ENCODE measurements at places on chromosomes 1 and 21. TPM values are rescaled to one million over a fixed set of nuclear protein-coding genes. Genes with fewer than 3 reads are reported as not detected.

Gene RNASEL
- total RNA-seq = 9.8 TPM

Gene DPT
- 45.4 TPM for total RNA-seq

Gene RAP1GAP
- total RNA-seq = 5.1 TPM

Gene KLF17
- total RNA-seq = not detected

Gene ZMYND12
- 0.42 TPM for total RNA-seq

Gene HCN3
- 1.7 TPM for total RNA-seq

Gene LCE3E
- not detected for total RNA-seq

Gene WNT3A
- not detected for total RNA-seq

Gene LGR6
- not detected for total RNA-seq

Gene LCE3D
- not detected for total RNA-seq

Gene PADI4
- not detected for total RNA-seq

Gene RIPPLY3
- not detected for total RNA-seq

Gene ZSWIM5
- 2.1 TPM for total RNA-seq

Gene SPRR2G
- total RNA-seq = not detected

Gene KRTAP13-2
- not detected for total RNA-seq

Gene WNT9A
- 5.1 TPM for total RNA-seq

- DNase-seq = peak; percentile 99
These were observed 6.2 kb upstream of the ANKRD35 start for GRCh38 chr1:145891587-145892485.

DNA sequence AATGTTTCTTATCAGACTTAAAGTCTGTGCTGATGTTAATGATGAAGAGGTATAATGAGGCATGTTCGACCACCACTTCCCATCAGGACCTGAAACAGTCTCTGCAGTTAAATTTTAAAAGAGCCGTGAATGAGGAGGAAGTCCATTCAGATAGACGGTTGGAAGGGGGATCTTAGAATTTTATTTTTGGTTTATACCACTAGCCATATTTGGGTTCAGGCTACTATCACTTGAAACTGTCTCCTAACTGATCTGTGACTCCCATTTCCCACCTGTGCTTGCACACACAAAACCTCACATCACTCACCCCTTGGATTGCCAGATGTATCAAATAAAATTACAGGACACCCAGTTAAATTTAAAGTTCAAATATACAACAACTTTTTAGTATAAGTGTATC is 9.9 kb upstream of the ANKRD13C start:
- DNase-seq = no peak

DNA sequence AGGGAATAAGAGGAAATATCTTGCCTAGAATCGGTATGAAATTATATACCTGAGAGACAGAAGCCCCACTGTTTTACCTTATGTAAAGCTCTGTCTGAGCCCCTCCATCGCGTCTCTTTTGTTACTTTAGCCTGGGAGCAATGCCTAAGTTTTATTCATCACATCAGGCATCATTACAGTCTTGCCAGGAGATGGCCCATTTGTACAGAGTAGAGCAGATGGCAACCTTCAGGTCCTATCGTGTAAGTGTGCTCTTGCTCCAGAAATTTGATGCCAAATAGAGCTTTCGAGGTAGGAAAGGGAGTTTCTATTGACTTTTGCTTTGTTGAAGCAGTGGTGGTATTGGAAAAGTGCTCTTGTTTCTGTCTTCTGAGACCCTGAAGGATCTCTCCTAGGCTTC is 24.9 kb downstream of the CFAP126 start:
- no peak for DNase-seq

DNA sequence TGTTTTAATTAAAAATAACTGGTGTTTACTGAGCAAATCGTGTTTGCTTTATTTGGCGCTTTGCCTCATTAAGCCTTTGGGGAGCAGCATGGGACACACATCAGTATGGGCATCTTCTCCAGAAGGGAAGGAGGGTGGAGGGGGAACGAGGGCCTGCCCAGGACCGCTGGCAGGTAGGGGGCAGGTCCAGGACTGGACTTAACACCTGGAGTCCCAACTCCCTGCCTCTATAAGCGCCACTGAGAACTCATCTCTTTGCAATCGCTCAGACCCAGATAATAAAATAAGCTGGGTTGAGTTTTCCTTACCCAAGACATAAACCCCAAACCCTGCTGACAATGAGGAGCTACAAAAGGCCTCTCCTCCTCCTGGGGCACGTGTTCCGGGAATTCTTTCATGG is 15.1 kb downstream of the ABCG1 start:
- no peak for DNase-seq

DNA sequence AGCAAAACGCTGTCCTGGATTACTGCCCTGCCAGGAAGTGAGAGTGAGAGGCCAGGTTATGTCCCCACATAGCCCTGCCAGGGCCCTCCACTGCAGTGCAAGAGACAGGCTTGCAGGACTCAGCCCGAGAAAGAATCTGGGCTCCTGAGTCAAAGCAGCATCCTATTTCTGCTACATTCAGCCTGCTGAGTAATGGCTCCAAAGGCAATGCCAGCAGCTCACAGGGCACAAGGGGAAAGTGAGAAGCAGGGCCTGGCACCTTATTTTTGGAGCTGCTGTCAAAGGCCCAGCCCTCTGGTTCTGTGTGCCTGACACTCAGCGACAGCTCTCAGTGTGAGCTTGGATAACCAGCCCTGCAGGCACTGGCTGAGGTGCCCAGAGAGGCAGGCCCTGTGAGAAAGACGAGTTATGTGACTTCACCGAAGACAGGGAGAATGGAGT is 83.9 kb downstream of the DTL start:
- DNase-seq = no peak

DNA sequence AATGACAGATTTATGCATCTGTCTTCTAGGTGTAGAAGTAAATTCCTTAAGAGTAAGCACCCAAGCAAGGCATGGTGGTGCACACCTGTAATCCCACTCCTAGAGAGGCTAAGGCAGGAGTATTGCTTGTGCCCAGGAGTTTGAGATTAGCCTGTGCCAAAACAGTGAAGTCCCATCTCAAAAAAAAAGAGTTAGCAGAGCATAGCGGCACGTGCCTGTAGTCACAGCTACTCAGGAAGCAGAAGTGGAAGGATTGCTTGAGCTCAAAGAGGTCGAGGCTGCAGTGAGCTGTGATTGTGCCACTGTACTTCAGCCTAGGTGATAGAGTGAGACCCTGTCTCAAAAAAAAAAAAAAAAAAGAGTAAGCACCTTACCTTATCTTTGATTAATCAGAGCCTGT is 15.1 kb upstream of the TIPRL start:
- no peak for DNase-seq

- no peak for DNase-seq
These were observed 43.5 kb downstream of the GBP6 start for GRCh38 chr1:89407360-89407759.

GRCh38 chr1:29113413-29114117 is 10.1 kb downstream of the TMEM200B start:
- DNase-seq = no peak

DNA sequence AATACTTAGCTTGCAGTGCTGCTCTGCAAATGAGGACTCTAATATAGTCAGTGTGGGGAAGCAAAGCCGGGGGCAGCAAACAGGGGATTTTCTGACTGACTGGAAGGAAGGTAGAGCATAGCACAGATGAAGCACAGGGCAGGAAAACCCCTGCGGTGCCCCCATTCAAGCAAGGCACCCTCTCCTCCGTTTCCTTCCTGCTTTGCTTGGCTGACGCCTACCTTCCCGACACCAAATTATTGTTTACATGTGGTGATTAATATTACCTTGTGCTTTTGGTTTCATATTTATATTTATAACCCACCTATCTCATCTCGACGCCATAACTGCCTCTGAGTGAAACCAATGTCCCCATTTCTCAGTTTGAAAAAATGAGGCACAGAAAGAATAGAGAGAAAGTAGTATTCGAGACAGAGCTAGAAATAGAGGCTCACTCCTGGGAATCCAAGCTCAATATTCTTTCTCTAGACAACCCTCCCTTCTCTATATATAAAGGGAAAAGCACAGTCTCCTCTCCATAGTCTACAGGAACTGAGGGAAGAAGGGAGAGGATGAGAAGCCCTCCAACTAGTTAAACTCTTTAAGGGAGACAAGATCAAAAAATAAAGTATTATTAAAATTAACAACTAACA is 41.3 kb downstream of the PIK3C2B start:
- DNase-seq = no peak

DNA sequence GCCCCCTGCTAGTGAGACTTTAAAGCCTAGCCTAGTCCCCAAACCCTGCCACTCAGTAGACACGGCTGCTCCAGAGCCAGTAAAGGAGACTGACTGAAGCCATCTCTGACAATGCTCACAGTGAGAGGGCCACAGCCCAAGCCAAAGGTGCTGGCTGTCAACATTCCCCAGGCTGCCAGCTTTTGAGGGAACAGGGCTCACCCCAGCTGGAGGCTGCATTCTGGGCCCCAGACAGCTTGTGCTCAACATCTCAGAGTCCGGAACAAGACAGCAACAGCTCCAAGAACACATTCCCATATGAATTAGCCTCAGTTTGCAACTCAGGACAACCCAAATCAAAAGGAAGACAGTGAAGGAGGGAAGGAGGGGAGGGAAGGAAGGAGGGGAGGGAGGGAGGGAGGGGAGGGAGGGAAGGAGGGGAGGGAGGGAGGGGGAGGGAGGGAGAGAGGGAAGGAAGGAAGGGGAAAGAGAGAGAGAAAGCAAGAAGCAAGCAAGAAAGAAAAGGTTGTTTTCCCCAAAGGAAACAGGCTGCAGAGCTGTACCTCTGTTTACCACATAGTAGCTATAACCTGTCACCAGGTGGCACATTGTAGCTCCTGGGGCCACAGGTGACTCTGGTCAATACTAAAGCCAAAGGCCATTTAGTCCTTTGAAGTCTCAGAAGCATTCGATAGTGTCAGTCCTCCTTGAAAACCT is 5.4 kb downstream of the ARTN start:
- no peak for DNase-seq

DNA sequence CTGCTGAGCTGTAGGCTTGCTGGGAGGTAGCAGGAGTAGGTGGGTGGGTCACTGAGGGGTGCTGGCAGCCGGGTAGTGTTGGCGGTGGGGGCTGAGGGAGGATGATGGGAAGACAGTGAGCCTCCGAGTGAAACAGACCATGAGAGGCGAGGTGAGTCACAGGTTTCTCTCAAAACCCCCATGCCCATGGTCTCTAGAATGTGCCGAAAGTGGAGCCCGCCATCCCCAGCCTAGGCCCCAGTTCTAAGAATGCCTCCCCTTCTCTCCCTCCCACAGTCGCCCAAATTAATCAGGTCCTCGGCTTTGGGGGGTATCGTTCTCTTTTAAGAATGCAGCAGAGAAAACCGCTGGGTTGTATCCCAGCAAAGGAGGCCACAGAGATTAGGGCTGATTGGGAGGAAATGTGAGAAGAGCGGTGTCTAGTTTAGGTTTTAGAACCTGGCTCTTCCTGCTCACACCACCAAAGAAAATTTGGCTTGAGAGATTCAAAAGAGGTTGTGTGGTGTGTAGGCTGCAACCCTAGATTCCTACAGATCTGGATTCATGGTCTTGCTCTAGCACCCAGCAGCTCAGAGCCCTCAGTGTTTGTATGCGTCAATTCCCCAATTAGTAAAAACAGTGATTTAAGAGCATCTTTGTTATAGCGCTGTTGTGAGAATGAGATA is 27.7 kb upstream of the IL19 start:
- DNase-seq = no peak

DNA sequence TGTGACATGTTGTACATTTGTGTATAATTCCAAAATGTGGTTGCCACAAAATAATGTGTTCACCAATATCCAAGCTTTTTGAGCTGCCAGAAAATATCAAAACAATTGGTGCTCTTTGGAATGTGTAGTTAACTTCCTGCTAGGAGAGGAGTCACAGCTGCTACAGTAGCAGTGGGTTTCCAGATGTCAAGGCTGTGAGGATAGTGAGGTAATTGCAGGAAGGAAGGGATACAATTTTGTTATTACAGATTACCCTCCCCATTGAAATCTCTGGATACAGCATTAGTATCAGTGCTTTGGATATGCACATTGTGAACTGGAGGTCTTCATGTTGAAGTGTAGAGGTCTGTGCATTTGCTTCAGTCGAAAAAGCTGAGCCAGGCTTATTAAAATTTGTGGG is 253.2 kb downstream of the PTPRC start:
- DNase-seq = no peak

DNA sequence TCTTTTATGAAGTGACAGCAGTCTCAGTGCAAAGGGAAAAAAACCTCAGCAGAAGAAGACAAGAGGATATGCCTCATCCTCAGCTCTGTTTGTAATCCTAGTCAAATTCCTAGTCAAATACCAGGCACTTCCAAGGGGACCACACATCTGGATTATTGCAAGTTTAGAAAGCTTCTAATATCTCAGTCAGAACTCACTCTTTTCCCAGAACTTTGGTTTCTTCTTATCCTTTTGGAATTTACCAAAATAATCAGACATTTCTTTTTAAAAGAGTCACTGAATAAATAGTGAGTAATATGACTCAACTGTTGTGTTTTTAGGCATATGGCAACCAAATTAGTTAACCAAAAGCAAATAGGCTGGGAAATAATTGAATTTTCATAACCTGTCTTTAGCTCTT is 47.8 kb downstream of the PRRX1 start:
- no peak for DNase-seq

DNA sequence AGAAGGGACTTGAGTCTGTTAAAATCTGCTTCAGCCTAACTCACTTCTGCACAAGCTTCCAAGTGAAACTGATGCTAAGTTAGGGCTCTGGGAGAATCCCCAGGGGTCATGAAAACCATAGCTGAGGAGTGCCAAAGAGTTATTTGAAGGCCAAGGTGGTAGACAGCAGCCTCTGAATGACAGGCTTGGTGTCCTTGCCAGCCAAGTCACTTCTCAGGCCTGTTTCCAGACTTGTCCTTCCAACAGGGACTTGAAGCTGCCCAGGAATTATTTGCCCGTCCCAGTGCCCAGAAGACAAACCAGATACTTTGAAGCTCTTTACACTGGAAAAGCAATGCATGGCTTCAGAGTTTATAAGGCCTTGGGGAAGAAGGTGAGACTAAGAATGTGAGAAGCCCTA is 33.6 kb downstream of the RNASEL start:
- no peak for DNase-seq

- no peak for DNase-seq
These were observed 59.2 kb upstream of the KCNK2 start for GRCh38 chr1:215023155-215023832.

- no peak for DNase-seq
These were observed 45.7 kb downstream of the CAPZB start for GRCh38 chr1:19439464-19440171.

DNA sequence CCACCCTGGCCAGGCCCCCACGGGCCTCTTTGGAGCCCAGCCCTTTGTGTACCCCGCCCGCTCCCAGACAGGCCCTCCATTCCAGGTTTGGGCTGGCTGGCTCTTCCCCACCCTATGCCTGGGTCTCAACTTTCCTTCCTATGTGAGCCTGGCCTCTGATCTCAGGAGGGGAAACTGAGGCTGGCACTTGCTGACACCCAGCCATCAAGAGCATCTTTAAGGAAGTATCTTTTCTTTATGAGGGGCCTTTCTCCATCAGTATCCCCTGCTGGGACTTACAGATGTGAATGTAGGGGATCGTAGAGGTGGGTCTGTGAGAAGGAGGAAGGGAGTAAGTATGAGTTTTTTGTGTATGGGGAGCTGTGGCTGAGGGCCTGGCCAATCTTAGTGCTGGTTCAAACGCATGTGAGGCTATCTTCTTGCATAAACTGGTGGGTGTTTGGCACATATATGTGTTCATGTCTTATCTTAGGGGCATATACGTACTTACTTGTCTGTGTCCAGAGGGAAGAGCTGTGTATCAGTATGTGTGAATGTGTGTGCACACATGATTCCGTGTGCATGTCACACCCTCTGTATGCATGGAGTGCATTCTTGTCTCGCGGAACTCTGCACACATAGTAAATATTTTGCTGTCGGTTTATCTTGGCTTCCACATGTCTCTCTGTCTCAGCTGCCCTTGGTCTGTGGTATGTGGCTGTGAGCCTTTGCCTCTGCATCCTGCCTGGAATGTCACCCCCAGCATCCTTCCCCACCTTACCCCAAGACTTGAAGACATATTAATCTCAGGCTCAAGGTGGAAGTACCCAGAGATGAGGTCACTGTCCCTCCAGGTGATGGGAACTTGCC is 5.4 kb downstream of the NECTIN4 start:
- no peak for DNase-seq
